Esophagus squamous epithelium (tissue), 5 donors: ENCODE measurements at places on chromosomes 2 and 18. TPM values are rescaled to one million over a fixed set of nuclear protein-coding genes. Genes with fewer than 3 reads are reported as not detected.

DNA sequence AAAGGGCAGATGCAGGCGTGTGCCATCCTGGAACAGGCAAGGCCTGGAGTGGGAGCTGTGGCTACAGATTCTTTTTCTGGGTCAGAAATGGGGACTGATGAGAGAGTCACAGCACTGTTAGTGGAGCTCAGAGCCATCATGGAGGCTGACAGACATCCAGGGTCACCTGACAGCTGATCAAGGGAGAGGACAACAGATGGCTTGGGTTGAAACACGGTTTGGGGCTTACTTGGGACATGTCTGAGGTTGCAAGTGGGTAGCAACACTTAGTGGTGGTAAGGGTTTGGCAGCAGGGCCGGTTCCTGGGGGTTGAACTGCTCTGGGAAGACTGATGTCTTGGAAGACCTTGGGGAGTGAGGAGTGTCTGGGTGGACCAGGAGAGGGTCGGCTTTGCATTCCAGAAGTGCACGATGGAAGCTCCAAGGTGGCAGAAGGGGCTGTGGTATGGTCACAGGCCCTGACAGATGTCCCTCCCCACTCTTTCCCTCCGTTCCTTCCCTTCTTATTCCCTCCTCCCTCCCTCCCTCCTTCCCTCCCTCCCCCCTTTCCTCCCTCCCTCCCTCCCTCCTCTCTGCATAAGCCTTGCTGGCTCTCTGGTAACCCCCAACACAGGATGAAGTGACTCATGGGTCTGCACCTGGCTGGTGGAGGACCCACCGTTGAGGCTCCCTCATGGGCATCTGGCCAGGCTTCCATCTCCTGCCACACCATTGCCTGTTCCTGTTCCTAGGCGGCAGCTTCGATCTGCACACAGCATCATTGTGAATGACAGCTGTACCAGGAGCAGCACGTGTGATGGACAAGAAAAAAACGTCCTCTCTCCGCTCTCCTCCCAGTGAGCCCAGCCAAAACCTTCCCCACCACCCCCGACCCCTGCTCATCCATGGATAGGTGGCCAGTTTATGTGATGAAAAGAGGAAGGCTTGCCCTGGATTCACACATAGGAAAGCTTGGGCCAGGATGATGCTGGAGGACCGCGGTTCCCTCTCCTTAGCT, 63.8 kb upstream of the RPL31 start:
- no peak for DNase-seq

DNA sequence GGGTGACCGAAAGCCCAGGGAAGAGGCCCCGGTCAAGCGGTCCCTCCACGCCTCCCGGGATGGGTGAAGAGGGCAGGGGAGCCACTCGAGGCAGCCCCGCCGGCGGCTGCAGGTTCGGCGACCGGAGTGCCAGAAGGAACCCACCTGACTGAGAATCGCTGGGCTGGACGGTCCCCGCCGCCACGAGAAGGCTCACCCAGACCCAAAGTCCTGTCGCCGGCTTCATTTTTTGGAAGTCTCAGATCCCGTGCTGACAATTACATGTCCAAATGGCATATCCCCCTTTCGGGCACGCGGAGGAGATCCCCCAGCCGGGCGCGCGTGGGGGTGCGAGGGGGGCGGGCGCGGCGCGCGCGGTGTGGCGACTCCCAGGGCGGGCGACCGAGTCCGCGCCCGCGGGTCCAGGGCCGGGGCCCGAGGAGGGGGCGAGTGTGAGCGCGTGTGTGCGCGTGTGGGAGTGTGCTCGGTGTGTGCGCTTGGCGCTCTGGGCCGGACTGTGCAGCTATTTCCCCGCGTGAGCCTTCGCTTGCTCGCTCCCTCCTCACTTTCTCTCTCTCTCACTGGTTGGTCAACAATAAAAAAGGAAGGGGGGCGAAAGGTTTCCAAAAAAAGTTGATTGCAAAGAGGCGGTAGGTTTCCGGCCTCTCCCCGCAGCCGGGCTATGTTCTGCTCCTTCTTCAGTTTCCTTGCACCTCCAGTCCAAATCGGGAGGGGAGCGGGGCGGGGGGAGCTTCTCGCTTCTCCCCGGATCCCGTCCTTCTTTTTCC, at the start of gene ERBB4:
Gene ERBB4 (minus strand): TSS at position 498 of the 767 bp plus-strand sequence. CDS start 272 bp downstream, at position 226.
- no peak for DNase-seq

- no peak for DNase-seq
These were observed 70.5 kb upstream of the ITPRID2 start for GRCh38 chr2:181821049-181821448.

DNA sequence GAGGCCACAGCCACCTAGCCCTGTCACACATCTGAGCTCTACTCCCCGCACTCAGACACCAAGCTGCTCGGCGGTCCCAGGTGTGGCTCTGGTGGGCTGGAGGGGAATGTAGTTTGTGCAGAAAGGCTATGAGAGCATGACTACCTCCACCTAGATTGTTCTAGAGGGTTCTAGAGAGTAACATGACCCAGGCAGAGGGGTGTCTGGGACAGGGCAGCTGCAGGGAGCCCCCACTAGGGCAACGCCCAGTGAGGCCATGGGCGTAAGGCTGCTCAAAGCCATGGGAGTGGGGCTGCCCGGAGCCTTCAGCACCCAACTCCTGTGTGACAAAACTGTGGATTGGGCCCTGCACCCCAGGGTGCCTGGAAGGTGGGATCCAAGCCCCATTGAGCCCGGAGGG, 511.4 kb upstream of the MYT1L start:
- DNase-seq: no peak

DNA sequence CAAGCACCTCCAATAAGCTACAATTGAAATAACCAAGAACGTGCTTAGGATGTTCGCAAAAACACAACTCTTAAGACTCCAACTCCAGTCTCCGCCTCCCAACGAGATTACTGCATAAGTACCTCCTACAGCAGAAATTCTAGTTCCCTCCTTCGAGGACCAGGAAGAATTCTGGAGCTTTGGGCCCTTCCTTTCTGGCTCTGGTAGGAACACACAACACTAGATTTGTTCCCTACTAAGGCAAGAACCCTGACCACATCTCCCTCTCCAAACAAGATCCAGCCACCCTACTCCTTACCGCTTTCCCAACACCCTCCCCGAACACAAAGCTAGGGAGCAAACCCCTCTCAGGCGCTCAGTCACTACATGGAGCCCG, 721 bp downstream of the ADAM17 start:
- DNase-seq: no peak

DNA sequence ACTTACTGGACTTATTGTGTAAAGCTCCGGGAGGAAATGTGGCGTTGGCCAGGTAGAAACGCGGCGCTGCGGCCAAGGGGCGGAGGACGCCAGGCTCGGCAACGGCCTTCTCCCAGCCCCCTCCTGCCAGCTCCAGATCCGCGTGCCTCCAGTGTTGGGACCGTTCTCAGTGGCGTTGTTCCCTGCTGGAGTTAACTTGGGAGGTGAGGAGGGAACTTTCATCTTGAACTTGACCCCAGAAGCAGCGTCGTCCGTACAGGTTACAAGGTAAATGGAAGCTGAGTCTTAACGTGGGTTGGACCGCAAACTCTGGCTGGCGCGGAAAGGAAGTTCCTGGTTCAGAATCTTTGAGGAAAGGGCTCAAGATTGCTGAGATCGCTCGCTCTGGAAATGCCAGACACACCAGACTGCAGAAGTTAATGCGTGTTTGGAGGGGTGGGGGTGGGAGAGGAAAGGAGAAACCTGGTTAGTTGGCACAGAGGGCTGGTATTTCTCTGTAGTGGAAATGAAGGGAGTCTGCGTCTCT, 1.3 kb downstream of the TANC1 start:
- no peak for DNase-seq

DNA sequence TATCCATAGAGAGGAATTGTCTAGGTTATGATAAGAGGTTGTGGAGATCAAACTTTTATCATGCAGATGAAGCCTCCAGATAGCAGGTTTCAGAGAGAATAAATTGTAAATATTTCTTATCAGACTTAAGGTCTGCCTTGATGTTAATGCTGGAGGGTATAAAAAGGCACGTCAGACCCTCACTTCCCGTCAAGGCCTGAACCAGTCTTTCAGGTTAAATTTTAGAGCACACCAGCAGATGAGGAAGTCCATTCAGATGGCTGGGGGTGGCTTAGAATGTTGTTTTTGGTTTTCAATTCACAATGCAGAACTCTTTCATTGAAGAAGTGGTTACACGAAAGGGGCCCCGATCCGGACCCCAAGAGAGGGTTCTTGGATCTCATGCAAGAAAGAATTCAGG, 144.4 kb upstream of the FBXO11 start:
- no peak for DNase-seq

DNA sequence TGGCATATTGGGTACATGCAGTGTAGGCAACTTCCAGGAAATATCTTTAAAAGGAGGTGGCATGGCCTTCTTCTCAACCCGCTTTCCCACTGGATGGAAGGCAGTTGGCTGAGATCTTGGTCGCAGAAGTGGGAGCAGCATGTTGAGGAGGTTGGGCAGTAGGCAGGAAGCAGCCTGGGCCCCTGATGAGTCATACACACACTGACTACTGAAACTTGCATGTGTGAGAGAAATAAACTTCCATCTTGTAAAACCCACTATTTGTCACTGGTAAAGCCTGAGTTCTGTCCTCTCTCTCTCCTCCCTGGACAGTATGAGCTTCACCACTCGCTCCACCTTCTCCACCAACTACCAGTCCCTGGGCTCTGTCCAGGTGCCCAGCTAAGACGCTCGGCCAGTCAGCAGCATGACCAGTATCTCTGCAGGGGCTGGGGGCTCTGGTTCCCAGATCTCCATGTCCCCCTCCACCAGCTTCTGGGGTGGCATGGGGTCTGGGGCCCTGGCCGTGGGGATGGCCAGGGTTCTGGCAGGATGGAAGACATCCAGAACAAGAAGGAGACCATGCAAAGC, 233.8 kb upstream of the SPRED2 start:
- DNase-seq: no peak

DNA sequence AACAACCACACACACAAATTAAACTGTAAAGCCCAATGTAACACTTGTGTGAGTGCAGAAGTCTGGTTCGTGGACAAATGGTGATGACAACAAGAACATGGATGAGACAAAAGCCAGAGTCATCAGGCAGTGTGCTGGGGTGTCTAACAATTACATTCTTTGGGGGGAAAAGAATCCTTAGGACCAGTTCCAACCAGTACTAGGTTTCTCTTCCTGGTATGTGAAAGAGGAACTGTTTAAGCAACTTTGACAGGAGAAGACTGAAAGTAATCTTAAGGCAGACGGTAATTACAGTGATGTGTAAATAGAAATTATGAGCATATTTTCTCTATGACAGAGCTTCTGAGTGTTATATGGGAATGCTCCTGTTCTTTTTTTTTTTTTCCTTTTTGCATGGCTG, 133.4 kb downstream of the AFF3 start:
- no peak for DNase-seq

DNA sequence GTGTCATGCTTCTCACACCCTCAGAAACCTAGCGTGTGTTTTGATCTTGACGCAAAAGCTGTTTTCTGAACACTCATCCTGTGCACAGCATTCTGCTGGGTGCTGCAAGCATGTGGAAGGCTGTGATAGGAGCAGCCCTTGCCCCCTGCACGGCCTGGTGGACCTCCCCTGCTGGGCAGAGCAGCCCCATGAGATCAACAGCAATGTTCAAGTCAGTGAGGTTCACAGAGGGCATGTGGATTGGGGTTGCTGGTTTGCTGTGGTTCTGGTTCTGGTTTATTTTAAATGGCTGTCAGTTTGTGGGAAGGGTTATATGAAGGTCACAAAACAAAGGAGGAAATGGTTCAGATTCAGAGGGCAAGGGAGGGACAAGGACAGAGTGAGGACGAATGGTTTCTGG, 71.3 kb downstream of the SOWAHC start:
- no peak for DNase-seq

DNA sequence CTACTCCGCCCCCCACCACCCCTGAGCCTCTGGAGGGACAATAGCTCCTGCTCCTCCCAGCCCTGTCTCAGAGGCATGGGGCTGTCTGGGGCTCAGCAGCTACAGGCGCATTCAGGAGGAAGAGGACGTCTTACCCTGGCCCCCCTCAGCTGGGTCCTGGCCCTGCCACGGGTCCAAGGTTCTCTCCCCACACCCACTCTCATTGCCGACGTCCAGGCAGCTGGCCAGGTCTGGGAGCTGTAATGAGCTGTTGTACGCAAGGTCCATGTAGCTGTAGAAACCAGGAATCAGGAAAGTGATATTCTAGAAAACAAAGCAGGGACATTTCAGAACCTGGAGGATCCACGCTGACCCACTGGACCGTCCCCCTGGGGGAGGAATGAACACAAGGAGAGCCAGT, 13.5 kb downstream of the PASK start:
- DNase-seq: no peak

DNA sequence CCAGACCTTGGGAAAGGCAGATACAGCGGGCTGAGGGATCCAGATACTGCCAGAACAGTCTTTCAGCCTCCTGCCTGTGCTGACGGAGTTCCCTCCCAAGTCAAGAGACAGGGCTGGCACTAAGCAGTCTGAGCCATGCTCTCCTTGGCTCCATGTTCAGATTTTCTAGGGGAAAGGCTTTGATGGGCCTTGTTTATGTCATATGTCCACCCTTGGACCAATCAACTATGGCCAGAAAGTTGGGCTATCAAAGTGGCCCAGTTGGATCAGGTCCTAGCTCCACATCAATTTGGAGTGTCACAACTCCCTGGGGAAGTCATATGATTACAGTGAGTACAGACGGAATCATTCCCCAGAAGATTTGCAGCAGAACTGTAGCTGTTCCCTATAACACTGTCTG, 152.0 kb downstream of the GREB1L start:
- DNase-seq: no peak

- no peak for DNase-seq
These were observed 27.7 kb upstream of the DOCK10 start for GRCh38 chr2:225069966-225070365.

DNA sequence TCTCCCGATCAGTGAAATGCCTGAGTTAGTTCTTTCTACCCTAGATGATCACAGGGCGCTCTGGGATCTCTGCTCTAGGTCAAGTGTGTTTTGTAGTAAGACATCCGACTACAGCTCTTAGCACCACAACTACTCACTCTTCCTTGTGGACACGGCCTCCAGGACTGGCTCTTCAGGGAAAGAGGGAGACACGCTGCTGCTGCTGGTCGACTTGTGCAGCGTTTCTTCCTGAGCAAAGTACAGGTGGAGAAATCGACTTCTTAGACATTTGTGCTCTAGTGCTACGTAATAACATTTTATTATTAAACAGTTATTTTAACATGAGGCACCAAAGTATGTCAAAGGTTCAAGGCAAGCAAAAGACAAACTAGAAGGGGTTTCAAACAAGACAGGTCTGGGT, 57.0 kb downstream of the PRELID3A start:
- no peak for DNase-seq

Gene KLHL14
- total RNA-seq: 0.49 TPM

Gene IL36RN
- 20.5 TPM for total RNA-seq

Gene MBP
- 22.5 TPM for total RNA-seq

Gene UGT1A5
- 5.2 TPM for total RNA-seq

Gene UGP2
- 110 TPM for total RNA-seq

Gene LRP2
- 0.04 TPM for total RNA-seq

Gene ANKRD62
- total RNA-seq: 0.97 TPM
